ENCODE measurements at places on chromosomes 13 and 19.

- peak; percentile 18 for DNase-seq
Measured at GRCh38 chr19:4172861-4173473, 9.4 kb downstream of the SIRT6 start.

- DNase-seq: peak; percentile 54
Measured at GRCh38 chr19:55071129-55071502, 4.6 kb upstream of the EPS8L1 start.

DNA sequence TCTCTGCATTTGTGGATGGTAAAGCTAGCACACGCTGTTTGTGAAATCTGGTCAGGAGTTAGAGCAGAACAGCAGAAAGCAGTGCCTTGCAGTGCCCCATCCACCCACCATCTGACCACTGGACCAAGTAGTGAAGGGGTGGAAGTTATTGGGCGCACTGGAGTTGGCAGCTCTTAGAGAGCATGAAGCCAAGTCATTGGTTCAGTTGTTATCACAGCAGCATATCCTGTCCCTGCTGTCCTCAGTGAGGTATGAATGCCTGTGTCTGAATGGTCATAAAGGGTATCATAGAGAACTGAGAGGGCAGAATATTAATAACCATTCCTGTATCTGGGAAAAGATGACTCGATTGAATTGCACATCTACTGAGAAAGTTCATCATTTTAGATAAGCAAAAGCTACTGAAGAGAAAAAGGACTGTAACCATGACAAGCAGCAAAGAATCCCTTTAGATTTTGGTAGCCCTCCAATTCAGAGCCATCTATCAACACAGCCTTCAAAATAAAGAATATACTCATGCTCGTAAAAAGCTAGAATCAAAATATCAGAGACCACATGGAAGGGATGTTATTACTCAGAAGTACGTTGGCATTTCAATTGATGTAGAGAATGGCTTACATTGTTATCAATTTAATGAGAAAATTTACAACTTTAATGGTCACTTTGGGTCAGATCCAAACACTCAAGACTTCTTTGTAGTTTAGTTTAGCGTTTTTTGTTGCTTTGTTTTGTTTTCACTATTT, 919.0 kb downstream of the EFNB2 start:
- no peak for DNase-seq

GRCh38 chr13:114054264-114054663, 78.2 kb downstream of the RASA3 start:
- DNase-seq: no peak

DNA sequence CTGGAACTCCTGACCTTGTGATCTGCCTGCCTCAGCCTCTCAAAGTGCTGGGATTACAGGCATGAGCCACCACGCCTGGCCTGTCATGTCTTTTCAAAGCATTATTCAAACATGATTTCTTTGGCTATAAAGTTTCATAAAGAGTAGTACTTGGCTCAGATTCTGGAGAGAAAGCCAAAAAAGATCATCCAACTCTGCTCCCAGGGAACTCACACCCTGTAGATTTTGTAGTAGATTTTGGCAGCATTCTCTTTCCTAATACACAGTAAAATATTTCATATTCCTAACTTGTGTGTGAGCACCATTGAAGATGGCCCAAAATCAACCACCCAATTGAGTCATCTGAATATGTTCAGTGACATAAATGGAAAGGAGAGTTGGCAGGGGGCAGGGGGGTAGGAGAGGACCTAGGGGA, 48.4 kb downstream of the CAB39L start:
- no peak for DNase-seq

- DNase-seq: peak; percentile 99
Measured at GRCh38 chr19:7522072-7522922, at the start of gene MCOLN1. TSS of gene MCOLN1 (plus strand) at chr19:7522624. CDS start at chr19:7522751, 127 bp downstream.

- peak; percentile 35 for DNase-seq
Measured at GRCh38 chr19:40549007-40549708, 27.5 kb upstream of the SHKBP1 start.

- DNase-seq: peak; percentile 40
Measured at GRCh38 chr19:38392707-38393308, 4.3 kb downstream of the SPRED3 start.

- peak; percentile 64 for DNase-seq
Measured at GRCh38 chr19:40596608-40597328, 4.4 kb upstream of the LTBP4 start.

- DNase-seq: no peak
Measured at GRCh38 chr13:66265371-66265770, 964.8 kb downstream of the PCDH9 start.

DNA sequence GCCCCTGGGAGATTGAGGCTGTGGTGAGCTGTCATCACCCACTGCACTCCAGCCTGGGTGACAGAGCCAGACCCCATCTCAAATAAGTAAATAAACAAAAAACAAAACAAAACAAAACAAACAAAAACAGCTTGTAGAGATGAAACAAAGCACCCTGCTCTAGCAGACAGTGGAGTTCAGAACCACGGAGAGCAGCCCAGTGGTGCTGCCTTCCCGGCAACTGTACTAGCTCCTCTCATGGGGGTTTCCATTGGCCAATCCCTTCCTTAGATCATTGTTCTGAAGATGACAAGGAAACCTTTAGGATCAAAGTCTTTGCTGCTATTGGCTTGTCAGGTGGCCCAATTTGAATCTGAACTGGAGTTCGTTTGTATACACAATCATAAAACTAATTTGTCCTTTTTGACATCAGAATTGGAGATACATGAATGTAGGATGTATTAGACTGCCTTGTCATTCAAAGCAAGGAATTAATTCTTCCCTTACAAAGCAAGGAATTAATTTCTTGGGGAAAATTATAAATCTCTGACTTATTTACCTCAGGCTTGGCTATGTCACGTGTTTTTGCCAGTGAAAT, 19.7 kb upstream of the SYCN start:
- no peak for DNase-seq

GRCh38 chr13:76009267-76009890, 373.2 kb downstream of the LMO7 start:
- DNase-seq: no peak

GRCh38 chr13:48266701-48267639, 34.0 kb downstream of the ITM2B start:
- no peak for DNase-seq

DNA sequence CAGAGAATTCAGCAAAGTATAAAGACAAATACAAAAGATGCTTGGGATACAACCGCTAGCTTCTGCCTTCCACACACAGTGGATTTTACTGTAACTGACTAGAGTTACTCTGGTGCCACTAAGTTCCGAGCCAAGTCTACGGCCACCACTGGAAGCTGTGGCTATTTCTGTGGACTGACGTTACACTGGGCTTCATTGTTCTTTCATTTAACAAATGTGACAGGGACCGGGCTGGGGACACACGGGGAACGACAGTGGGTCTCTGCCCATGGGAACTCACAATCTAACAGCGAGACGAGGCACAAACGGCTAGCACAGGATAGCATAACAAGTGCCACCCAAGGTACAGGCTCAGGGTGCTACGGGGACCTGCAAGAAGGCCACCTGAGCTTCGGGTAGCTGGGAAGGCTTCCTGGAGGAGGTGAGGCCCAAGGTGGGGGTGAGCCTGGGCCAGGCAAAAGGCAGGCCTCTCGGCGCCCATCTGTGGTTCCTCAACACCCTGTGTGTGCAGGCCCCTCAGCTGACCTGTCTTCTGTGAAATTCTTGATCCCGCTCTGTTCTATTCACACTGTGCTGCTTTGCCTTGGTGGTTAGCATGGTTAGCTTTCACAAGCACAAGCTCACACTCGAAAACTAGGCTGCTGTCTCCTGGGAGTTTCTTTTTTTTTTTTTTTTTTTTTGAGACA, 10.3 kb upstream of the IL4I1 start:
- no peak for DNase-seq

- no peak for DNase-seq
Measured at GRCh38 chr13:33799950-33800592, 17.9 kb upstream of the RFC3 start.

- no peak for DNase-seq
Measured at GRCh38 chr19:38682872-38683392, 35.5 kb downstream of the ACTN4 start.

- DNase-seq: no peak
Measured at GRCh38 chr19:41799444-41800000, 3.1 kb downstream of the CEACAM3 start.

GRCh38 chr13:80830431-80830830, 489.5 kb upstream of the SPRY2 start:
- no peak for DNase-seq

GRCh38 chr13:57627663-57628062, 3.9 kb upstream of the PCDH17 start:
- DNase-seq: peak; percentile 15

GRCh38 chr19:4393947-4394590, 6.3 kb downstream of the SH3GL1 start:
- no peak for DNase-seq
